ENCODE measurements at places on chromosomes 6 and 20.
A peak's percentile ranks its signal among the peaks of the same experiment; 100 is the strongest.

- no peak for DNase-seq
Observed at GRCh38 chr20:37933786-37934633, 31.1 kb downstream of the VSTM2L start.

GRCh38 chr6:137159912-137160311 lies 13.5 kb downstream of the IL22RA2 start:
- peak; percentile 6 for DNase-seq

DNA sequence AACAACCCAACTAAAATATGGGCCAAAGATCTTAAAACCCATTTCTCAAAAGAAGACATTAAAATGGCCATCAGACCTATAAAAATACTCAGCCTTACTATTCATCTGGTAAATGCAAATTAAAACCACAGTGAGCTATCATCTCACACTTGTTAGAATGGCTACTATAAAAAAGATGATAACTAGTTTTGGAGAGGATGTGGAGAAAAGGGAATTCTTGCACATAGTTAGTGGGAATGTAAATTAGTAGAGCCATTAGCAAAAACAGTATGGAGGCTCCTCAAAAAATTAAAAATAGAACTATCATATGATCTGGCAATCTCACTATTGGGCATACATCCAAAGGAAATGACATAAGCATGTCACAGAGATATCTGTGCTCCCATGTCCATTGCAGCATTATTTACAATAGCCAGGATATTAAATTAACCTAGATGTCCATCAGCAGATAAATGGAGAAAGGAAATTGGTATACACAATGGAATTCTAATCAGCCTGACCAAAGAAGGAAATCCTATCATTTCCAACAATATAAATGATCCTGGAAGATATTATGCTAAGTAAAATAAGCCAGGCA lies 2.9 kb downstream of the SIRPB1 start:
- DNase-seq = no peak

DNA sequence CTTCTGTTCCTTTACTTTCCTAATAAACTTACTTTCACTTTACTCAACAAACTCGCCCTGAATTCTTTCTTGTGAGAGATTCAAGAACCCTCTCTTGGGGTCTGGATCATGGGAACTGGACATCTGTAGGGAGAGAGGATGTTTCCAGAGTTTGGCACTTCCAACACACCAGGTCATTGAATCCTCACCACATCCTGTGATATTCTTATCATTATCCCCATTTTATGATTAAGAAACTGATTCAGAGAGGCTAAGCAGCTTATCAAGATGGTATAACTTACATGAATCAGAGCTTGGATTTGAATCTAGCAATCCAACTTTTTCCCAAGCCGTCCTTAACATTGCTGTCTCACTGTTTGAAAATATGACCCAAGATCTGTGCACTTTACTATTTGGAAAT lies 15.5 kb downstream of the PPIL6 start:
- peak; percentile 33 for DNase-seq

- no peak for DNase-seq
Observed at GRCh38 chr20:19769507-19769906, 11.4 kb downstream of the RIN2 start.

GRCh38 chr6:33828452-33828763 lies 24.6 kb upstream of the MLN start:
- DNase-seq = no peak

- DNase-seq = no peak
Observed at GRCh38 chr20:12051206-12052163, 133.8 kb downstream of the BTBD3 start.

GRCh38 chr20:3889489-3890397 lies 556 bp downstream of the PANK2 start:
- peak; percentile 27 for DNase-seq

GRCh38 chr6:31614684-31615578 lies at the start of gene AIF1:
AIF1 (plus strand) TSS chr6:31615234; CDS start chr6:31615330, 96 bp downstream.
- no peak for DNase-seq

- DNase-seq = peak; percentile 78
Observed at GRCh38 chr6:49744259-49744658, at the start of gene CRISP3. CRISP3 (minus strand) TSS chr6:49744388; CDS start chr6:49744367, 21 bp downstream.
